ENCODE measurements at places on chromosomes 13 and 19.

DNA sequence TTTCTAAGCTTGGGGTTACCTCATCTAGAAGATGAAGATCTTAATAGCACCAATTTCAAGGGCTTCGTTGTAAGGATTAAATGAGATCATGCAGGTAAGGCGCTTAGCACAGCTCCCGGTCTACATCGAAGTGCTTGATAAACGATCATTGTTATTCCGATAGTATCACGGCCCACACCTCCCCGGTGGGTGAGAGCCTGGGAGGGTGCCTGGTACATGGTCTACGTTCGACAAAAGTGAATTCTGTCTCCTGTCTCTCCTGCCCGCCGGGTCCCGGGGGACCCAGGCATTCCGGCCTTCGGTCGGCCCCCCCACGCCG is 501 bp upstream of the MYH14 start:
- DNase-seq: no peak

DNA sequence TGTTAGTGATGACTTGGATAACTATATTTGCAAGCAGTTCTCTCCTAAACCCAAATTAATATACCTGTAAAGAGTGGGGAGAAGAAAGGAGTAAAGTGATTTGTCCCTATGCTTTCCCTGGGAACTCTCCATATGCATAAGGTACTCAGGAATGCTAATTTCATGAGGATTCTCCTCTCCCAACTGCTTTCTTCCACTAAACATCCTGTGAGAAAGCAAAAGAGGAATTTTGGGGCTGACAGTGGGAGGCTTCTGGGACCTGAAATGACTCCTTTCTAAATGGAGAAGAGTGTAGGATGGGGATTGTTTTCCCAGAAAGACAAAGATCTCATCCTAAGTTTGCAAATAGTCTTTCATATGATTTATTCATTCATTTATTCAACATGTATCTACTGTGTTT is 250.5 kb downstream of the TDRD3 start:
- no peak for DNase-seq

GRCh38 chr19:29560313-29561075 is 34.7 kb downstream of the VSTM2B start:
- no peak for DNase-seq

DNA sequence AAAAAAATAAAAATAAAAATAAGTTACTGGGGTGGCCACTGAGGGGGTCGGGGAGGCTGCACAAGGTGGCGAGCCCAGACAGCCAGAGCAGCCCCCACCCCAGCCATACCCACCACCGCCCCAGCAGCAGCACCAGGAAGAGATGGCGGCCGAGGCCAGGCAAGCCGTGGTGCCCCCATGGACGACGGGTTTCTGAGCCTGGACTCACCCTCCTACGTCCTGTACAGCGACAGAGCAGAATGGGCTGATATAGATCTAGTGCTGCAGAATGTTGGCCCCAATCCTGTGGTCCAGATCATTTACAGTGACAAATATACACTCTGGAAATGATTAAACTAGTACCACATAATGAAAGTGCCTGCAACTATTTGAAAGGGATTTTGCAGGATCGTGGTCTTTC is 71.6 kb upstream of the ZDHHC20 start:
- no peak for DNase-seq

DNA sequence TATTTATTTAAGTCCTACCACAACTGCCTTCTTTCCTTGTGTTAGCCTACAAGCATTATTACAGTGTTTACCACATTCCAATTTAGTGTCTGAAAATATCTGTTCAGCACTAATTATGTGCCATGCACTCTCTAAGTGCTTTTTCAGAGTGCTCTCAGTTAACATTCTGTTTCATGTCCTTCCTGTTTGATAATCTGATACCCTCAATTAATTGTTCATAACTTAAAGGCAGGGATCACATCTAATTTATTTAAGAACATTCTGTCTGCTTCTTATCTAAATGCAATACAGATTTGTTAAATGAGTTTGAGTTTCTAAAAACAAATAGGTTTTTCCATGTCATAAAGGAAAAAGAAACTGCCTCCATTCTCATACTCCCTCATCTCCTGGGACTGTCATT is 649.6 kb upstream of the ATXN8OS start:
- no peak for DNase-seq

DNA sequence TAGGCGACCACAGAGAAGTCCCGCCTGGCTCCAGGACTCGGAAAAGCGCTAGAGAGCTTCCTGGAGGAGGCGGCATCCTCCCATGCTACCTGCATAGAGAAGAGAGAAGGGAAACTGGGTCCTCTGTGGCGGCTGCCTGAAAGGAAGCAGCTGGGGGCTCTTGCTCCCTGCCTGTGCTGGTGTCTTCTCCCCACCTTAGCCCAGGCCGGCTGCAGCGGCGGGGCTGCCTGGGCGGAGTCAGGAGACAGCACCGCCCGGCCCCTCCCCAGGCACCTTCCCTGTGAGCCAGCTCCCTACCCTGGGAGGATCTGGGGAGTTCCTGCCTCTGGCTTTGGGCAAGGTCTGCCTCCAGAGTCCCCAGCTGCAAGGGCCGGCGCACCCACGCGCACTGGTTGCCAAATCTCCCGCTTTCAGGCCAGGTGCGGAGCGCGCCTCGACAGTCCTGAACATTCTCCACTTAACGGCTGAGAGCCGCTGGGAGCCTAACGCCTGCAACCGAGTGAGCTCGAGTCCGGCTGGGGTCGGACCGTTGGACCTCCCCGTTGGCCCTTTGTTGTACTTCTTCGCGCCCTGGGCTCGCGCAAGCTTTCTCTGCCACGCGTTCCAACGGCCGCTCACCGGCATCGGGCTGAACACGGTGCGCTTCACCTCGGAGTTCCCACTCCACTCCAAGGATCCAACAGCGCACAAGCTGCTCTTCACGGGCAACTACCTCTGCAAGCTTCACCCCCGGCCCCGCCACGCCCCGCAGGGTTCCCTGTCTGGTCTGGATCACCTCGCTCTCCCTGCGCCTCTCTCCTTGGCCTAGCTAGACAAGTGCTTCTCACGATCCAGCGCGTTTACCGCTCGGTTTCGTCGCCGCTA is 21.8 kb upstream of the ZNF30 start:
- DNase-seq: no peak

- DNase-seq: no peak
These were observed 4.7 kb downstream of the LENG1 start for GRCh38 chr19:54154603-54155345.

GRCh38 chr19:56699552-56699951 is 28.0 kb upstream of the ZNF835 start:
- DNase-seq: no peak

GRCh38 chr19:30065680-30066606 is 123.9 kb downstream of the URI1 start:
- no peak for DNase-seq

DNA sequence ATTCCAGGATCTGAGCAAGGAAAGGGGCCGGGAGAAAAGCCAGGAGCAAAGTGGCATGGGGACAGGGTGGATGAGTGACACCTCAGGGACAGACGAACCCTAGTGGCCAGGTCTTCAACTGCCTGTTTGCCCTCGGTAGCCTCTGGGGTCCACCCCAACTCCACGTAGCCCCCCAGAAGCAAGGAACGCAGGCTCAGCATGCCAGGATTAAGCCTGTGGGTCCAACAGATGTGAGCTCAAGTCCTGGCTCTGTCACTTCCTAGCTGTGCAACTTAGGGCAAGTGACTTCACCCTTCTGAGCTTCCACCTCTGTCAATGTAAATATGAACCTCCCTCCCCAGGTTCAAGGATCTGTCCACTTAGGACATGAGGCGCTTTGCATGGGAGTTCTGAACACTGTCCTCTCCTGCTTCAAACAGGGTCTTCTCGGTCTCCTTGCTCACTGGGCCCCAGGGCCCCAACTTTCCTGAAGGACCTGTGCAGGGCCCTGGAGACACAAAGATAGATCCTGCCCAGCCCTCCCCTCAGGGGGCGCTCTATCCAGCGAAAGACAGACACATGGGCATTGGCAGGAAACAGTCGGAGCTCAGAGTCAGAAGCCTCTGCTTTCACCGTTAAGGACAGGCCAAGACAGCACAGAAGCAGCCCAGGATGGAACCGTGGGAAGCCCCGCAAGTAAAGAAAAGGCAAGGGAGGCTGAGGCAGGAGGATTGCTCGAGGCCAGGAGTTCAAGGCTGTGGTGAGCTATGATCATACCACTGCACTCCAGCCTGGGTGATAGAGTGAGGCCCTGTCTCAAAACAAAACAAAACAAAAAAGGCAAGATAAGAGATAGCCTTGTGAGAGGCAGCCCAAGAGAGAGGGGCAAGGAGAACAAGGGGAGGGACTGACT is 13.2 kb downstream of the SYDE1 start:
- no peak for DNase-seq

GRCh38 chr13:102394158-102395053 is 7.4 kb downstream of the FGF14 start:
- DNase-seq: peak; percentile 87

DNA sequence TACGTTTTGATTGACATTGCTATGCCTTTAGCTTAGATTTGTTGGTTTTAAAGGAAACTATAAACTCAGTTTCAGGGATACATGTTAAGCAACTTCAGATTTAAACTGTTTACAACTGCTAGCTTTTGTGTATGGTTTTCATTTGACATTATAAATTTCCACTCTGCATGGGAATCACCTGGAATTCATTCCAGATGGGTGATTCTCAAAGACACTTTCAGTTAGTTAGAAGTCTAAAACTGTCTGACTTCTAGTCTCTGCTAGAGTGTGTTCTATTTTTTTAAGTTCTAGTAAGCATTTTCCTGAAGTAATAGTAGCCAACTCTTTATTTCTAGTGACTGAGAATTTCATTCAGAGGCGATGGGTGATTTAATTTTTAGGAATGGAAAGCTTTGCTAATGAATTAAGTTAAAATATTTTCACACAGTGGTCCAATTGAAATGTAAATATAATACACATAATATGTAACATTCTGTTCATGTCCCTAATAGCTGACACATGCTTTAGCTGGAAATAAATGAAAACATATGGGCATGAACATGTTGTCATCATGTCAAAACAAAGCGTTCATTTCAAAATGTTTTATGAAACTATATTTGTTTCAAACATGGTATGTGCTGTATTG is 58.3 kb upstream of the CSNK1A1L start:
- DNase-seq: no peak

DNA sequence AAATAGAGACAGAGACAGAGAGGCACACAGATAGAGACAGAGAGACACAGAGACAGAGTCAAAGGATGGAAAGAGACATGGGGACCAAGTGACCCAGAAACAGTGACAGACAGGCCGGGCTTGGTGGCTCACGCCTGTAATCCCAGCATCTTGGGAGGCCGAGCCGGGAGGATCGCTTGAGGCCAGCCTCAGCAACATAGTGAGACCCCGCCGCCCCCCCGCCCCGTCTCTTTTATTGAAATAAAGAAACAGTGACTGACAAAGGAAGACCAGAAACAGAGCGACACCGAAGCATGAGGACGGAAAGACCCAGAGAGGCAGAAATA is 848 bp upstream of the NECTIN2 start:
- peak; percentile 47 for DNase-seq

- DNase-seq: no peak
These were observed 4.7 kb downstream of the AKT1S1 start for GRCh38 chr19:49872245-49873128.

DNA sequence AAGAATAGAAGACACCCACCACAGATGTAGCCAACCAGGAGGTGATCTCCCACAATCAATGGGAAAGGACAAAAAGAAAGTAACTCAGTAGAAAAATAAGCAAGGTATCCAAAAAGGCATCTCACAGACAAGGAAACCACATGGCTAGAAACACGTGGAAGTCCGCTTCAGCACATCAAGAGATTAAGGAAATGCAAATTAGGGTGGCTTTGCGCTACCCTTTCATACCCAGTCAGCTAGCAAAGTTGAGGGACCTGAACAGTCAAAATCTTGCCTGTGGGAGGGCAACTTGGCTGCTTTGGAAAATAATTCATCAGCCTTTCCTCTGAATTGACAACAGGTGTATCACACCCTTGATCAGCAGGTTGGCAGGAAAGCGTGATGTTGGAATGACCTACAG is 11.6 kb upstream of the UQCR11 start:
- no peak for DNase-seq

GRCh38 chr19:38095411-38096308 is 128.4 kb downstream of the DPF1 start:
- DNase-seq: peak; percentile 58

DNA sequence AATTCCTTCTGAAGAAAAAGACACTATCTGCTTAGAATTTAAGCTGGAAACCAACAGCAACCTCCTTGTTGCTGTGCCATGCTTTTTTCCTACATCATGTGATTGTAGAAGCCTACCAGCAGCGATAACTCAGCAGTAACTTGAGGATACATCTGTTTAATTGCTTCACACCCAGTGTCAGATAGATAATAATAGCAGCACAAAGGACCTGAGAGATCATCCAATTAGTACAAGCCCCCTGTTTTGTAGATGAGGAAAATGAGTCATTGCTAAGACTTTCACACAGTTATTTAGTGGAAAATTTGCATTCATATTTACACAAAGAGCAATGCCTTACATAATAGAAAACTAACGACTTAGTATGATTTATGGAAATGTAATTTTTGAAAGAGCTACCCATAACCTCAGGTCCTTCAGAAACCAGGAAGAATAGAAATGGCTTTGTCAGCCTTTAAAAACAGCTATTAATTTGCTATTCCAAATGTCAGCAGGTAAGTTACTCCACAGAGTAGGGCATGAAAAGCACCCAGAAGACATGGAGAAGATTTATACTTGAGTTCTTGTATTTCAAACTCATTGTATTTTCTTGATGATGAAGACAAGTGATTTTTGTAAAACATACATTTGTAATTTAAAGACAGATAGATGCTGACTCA is 93.7 kb upstream of the SGCG start:
- no peak for DNase-seq

DNA sequence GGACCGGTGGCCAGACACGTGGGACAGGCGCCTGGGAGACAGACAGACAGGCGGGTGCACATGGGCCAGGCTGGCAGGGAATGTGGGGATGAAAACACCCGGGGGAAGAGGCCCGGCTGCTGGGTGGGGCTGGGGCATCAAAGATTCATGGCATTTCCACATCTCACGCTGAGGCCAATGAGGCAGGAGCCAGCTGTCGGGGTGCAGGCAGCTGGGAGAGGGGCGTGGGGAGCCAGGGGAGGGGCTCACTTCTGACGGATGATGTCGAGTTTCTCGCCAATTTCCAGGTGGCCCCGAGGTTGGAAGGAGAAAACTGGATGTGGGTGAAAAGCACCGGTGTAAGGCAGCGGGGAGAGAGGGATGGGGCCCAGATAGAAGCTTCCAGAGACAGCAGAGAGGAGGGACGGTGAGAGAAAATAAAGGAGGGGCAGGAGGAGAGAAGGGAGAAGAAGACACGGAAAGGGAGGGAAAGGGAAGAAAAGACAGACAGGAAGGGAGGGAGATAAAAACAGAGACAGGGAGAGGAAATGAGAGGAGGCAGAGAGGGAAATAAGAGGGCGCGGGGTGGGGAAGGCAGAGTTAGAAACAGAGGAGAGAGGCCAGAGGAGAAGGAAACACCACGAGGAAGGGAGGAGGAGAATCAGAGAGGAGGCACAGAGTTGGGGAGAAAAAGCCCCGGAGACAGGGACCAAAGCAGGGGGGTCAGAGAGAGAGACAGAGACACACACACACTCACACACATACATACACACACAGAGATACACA is 8.0 kb upstream of the CCER2 start:
- DNase-seq: no peak

GRCh38 chr19:4624733-4625362 is 14.5 kb upstream of the TNFAIP8L1 start:
- DNase-seq: no peak

Measured in NCI-H748 treated with DMSO at 0.1 percent for 48 hours (cell line).